ENCODE measurements at places on chromosomes 1 and 21. TPM values are rescaled to one million over a fixed set of nuclear protein-coding genes. Genes with fewer than 3 reads are reported as not detected.

DNA sequence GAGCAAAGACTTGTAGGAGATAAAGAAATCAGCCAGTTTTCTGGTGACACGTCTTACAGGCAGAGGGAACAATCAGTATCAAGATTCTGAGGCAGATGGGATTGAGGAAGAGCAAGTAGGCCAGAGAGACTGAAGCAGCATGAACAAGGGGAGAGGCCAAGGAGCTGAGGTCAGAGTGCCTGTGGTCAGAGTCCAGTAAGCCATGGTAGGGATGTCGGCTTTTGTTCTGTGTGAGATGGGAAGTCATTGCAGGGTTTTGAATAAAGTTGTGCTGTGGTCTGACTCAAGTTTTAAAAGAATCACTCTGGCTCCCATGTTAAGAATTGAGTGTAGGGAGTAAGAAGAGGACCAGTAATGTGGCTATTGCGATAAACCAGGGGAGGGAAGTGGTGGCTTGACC is 85.9 kb upstream of the IVNS1ABP start:
- no peak for DNase-seq

DNA sequence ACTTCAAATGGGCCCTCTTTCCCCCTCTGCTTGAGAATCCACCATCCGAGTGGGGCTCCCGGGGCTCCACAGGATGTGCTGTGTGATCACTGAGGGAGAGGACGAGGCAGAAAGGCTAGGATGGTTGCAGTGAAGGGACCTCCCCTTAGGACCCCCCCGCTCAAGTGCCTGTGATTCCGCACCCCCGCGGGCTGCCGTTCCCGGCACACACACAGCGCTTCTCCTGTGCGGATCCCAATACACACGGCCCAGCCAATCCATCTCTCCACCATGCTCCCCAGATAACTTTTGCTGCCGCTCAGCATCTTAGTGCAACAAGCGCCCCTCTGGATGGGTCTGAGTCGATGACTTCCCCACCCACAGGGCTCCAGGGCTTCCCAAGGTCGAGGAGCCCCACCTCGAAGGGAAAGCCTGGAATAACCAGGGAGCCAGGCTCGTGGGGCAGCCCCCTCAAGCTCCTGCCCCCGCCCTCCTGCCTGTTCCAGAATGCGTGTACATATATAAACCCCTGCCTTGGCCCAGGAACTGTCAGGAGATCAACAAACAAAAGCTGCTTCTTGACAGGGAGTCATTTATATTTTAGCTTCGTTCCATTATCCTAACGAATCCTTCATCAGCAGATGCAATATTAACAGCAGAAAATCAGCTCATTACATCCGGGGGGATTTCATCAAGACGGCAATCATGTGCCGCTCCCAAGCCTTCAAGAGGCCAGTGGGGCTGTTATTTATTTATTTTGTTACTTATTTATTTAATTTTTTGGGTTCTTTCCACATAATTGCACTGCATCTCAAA is 83.7 kb downstream of the CASZ1 start:
- no peak for DNase-seq

- DNase-seq = no peak
These were observed 2.4 kb upstream of the C1orf115 start for GRCh38 chr1:220687809-220688208.

DNA sequence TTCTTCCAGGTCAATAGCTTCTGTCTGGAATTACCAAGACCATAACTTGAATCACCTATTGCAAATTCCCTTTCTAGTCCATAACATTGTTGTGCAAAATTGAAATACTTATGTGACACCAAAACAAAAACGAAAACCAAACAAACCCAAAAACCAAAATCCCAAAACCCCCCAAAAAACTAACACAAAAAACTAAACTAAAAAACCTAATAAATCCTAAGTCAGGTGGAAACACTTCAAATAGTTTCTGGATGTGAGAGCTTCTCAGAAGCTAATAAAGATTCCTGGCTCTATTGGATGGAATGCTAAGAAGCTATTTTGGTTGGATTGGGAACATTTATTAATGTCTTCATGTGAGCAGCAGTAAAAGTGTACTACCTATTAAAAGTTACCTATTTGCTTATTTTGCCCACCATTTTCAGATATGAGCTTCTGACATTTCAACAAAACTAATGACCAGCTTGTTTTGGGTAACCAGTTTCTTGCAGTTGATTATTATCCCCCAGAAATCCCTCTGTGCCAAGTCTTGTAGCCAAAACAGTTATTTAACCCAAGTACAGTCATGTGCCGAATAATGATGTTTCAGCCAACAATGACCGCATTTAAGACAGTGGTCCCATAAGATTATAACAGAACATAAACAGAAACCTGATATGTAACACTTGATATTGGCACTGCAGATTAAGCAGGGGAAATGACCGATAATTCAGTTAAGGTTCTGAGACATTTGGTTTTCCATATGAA is 76.4 kb downstream of the LTN1 start:
- no peak for DNase-seq

GRCh38 chr21:29219165-29219770 is 79.5 kb upstream of the BACH1 start:
- no peak for DNase-seq

GRCh38 chr21:45448810-45449657 is 44.1 kb downstream of the COL18A1 start:
- no peak for DNase-seq

DNA sequence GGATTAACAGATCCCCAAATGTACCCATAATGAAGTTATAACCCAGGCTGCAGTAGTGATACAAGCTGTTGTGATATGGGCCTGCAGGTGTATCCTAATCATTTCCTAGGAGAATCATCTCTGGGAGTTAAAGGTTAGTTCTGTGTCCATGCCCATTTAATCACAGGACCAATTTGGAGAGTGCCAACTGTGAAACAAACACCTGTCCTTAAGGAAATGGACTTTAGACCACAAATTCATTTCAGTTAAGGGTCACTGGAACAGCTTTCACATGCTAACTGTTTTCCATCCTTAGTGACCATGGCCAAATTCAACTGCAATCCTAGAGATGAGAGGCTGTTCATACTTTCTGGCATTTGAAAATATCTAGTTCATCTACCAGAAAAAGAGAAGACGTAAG is 160.9 kb downstream of the GPATCH2 start:
- no peak for DNase-seq

GRCh38 chr1:149849947-149850360 is 49.4 kb upstream of the BOLA1 start:
- DNase-seq = no peak

DNA sequence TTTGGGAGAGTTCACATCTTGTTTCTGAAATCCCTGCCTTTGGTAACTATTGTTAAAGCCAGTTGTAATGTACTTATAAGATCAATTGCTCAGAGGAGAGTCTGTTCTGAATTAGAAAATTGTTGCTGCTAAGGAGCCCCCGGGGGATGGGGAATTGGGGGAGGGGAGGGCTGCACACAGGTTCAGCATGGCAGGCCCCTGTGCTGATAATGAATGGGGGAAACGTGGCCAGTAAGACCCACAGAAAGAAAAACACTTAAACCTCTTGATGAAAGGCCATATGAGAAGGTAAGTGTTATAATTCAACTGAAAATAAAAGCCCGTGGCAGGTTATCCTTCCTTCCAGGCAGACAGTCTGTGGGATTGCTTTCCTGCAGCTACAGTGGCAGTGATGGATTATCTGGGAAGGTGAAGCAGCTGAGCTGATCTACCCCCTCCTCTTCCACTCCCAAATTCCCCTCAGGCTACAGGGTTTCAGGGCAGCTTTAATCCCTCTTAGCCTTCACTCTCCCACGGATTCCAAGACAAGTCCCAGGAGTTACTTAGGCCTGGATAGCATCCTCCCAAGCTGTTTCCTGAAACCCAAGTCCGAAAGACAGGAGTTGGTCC is 398.8 kb downstream of the TBX15 start:
- DNase-seq = no peak

DNA sequence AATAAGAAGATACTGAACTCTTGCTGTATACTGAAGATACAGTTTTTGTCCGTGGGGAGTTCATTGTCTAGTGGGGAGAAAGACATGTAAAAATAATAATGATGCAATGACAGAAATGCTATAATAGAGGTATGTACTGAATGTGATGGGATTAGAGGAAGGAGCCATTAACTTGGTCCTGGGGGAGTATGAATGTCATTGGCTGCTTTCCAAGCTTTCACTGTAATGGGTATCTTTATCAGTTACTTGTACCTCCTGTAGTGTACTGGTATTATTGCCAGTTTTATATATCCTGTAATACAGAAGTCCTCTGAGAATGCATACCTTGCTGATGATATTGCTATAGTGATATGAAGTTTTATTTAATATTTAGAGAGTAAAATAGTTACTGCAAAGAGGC is 7.4 kb downstream of the BTBD8 start:
- no peak for DNase-seq

The KPRP gene
- not detected for total RNA-seq

The CLIC6 gene
- under 0.01 TPM for total RNA-seq

The TSSK3 gene
- total RNA-seq = 0.41 TPM

The TNFRSF9 gene
- total RNA-seq = not detected

All from frontal cortex (tissue), 4 donors.